ENCODE measurements at places on chromosomes 1 and 21.

- no peak for DNase-seq
Observed at GRCh38 chr21:39364949-39365348, 16.1 kb upstream of the HMGN1 start.

GRCh38 chr1:181222972-181223505 lies 134.5 kb downstream of the IER5 start:
- DNase-seq = no peak

GRCh38 chr1:164659621-164660411 lies 100.8 kb downstream of the PBX1 start:
- DNase-seq = no peak

DNA sequence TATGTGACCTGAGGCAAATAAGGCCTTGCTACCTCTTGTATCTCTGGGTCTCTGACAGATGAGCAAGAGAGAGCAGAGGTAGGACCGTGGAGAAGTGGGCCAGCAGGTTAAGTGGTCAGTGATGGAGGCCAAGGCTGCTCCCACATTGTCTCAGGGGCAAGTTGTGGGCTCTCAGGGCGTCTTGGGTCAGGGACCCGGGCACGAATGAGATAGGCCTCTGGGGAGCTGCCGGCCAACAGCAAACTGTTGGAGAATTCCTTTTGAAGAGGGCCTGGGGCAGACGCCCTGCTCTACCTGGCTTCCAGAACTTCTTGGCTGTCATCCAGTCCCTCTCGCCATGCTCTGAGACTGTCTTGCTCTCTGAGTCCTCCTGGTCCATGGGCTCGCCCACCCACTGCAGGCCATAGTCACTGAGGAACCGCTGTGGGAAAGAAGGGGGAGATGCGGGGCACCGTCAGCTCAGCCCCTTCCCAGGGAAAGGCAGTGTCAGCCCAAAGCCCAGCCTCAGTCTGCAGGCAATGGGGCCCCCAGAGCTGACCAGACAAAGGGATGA lies 12.4 kb downstream of the UBXN11 start:
- no peak for DNase-seq

DNA sequence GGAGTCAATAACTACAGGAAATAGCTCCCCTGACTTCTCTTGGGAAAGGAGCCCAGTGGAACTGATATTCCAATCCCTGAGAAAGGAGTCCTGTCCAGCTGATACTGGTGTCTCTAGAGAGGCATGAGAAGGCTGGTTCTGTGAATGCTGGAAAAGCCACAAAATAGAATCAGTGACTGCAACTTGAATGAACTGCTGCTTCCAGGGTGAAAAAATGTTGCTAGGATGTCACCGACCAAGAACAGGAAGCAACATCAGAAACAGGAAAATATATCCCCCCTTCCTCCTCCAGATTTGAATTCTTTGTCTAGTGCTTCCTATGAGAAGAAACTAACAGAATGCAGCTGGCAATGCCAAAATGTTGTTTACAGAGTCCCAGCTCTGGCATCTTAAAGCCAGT lies 269.3 kb upstream of the LYPLAL1 start:
- DNase-seq = no peak

DNA sequence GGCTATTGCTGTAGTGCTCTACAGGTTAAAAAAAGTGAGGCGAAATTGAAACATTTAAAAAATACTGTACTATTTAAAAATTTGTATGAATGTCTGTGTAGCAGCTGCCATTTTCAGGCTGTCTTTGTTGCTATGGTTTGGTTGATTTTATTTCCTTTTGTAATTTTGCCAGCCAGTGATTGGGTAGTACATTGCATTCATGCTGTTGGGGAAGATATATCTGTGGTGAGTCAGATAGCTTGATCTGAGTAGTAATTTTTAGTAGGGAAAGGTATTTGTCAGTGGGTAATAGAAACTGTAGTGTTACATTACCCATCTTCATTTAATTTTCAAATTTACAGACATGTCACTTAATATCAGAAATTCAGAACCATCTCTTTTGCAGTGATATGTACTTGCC lies 15.0 kb downstream of the NFIA start:
- no peak for DNase-seq

DNA sequence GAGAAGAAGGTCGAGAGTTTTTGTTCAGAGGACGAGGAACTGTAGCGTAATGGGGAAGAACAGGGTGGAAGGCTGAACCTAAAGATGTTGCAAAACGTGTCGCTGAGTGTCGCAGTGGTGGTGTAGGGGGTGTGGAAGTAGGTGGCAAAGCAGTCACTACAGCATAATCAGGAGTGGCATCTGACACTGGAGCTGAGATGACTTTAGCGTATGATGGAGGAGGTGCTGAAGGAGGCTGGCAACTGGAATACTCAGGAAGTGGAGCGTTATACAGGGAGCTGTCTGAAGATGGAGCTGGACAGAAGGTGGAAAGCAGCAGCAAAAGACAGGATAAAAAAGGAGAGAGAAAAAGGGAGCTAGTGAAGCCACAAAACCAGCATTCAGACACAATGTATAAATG lies 89.9 kb upstream of the LBR start:
- DNase-seq = peak; percentile 44

- DNase-seq = peak; percentile 81
Observed at GRCh38 chr1:31715087-31715872, 11.5 kb upstream of the COL16A1 start.

DNA sequence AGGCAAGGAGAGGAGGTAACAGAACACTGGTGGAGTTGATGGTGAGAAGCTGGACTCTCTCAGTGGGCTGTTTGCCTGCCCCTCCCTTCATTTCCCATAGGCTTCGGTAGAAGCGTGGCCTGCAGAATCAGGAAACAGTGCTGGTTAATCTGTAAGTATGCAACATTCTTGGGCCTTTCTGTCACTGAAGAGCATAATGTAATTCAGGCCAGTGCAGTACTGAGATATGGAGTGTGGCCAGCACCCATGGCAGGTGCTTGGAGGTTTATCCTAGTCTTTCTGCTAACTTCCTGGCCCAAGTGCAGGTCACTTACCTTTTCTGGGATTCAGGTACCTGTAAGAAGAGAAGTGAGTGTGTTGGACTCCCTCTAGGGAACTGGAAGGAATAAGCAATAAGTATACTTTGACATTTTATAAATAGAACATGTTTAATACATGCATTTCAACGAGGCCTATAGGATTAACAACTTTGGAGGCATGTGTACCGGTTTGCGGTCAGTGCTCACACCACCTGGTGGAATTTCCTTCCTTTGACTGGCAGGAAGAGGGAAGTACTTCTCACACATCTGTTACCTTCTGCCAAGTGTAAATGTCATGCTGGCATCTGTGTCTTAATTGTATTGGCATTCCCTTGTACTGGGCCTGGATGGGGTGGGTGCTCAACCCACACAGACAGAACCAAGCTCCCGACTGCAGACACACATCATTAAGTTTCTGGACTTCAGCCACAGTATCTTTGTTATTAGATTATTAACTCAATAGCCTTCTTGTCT lies 105.5 kb downstream of the KIF26B start:
- no peak for DNase-seq

DNA sequence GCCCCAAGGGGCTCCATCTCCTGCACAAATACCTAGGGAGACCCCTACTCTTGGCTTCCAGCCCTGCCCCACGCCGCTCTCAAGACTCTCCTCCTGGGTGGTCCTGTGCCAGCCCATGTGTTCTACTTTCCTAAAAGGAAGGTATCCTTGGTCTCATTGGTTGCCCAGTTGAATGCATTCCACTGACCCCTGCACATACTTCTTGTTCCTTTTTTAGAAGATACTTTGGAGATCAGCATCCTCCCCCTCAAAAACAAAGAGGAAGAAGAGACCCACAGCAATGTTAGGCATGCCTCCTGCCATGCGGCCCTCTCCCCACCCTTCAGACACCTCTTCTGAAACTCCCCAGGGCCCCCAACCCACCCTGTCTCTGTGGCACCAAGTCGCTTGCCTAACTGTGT lies 4.1 kb downstream of the SLAMF9 start:
- DNase-seq = no peak

DNA sequence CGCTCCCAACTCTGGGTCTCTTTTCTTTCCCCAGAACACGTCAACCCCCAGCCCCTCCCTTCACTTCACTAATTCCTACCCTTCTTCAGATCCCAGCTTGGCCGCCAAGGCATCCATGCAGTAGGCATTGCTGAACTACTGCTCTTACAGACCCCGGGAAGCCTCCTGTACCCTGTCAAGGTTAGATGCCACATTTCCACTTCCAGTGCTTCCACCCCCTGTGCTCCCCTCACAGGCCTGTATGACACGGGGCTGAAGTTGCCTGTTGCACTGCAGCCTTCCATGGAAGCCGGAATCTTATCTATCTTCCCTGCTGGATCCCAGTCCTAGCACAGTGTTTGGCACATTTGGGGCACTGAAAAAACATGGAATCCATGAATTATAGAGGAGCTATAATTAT lies 99.0 kb upstream of the SOD1 start:
- no peak for DNase-seq

- no peak for DNase-seq
Observed at GRCh38 chr21:41614511-41614910, 106.6 kb upstream of the TMPRSS2 start.

DNA sequence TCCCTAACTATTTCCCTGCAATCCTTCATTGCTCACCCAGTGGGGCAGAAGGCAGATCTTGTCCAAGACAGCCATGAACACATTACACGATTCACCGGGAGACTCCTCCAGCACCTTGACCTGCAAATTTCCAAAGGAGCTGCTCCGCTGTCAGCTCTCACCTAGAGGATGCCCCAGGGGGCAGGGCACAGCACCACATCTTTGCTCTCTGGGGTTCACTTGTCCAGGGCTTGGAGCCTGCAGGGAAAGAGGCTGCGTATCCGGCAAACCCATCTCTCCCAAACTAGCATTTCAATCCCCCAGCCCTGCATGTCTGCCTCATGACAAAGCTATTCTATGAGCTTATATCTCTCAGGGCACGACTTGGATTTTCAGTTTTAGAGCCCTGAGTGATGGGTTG lies 35.1 kb upstream of the OLIG2 start:
- DNase-seq = no peak

GRCh38 chr1:52209429-52209828 lies 67.5 kb downstream of the ZFYVE9 start:
- DNase-seq = no peak

DNA sequence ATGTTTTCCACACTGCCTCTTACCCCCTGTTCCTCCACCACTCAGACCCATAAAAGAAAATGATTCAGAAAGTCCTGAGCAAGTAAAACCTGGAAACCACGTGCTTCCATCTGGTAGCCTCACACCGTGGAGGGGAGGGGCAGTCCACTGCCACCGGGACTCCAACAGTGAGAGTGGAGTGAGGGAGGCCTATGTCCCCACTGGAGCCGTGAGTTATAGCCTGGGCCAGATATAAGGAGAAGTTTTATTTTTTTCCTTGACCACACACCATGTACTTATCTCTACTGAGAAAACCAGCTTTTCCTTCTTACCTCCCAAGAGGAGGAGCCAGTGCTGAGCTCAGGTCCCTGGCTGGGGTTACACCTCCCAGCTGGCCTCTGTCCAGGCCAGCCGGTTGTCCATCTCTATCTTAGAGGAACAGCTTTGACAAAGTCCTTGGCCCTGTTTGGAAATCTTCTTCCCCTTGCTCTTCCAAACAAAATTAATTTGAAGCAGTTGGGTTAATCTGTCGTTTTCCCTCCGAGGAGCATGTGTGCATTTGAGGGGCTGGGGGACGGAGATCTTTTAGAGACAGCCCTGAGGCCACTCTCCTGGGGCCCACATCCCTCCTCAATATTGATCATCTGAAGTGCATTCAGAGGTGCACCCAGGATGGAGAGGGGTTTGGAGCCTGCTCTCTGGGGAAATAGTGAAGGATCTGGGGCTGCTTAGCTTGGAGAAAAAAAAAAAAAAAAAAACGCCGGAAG lies 49.1 kb upstream of the SERBP1 start:
- no peak for DNase-seq

GRCh38 chr1:207822124-207822601 lies 70.3 kb downstream of the CD46 start:
- DNase-seq = no peak
